ENCODE measurements at places on chromosomes 2 and 18. TPM values are rescaled to one million over a fixed set of nuclear protein-coding genes. Genes with fewer than 3 reads are reported as not detected.
A peak's percentile ranks its signal among the peaks of the same experiment; 100 is the strongest.

- ATAC-seq = no peak
These were observed 366.5 kb upstream of the CRIM1 start for GRCh38 chr2:35989040-35989439.

LYPD1 gene
- total RNA-seq = 1.6 TPM

DNA sequence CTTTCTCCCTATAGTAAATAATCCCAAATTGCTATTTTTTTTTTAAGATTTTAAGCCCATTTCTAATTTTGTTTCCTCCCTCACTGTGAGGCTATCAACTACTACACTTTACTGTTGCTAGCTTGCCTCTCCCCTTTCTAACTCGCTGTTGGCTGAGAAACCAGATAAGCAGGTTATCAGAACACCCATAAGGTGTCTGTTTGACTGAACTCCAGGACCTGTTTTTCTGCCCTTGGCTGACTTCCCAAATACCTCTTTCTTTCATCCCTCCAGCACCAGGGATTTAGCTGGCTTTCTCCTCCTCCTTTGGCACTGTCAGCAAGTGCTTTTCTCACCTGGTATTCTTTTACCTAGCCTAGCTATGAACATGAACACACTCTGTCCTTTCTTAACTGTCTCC, 11.1 kb downstream of the TRAK2 start:
- peak; percentile 98 for ATAC-seq

DNA sequence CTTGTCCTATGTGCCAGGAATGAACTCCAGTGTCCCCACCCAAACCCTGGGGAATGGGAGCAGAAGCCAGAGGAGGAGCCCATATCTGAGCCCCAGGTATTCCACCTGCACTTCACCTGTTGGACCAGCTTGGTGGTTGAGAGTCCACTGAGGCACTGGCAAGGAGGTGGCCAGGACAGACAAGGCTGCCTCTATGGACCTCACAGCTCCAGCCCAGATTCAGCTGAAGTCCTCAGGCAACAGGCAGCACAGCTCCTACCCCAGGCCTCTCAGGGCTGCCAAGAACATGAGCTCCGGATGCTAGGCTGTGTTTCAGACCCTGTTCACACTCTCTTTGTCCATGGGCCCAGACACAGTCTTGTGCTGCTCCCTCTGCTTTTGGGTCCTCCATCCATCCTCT, 2.9 kb upstream of the IL1F10 start:
- no peak for ATAC-seq

DNA sequence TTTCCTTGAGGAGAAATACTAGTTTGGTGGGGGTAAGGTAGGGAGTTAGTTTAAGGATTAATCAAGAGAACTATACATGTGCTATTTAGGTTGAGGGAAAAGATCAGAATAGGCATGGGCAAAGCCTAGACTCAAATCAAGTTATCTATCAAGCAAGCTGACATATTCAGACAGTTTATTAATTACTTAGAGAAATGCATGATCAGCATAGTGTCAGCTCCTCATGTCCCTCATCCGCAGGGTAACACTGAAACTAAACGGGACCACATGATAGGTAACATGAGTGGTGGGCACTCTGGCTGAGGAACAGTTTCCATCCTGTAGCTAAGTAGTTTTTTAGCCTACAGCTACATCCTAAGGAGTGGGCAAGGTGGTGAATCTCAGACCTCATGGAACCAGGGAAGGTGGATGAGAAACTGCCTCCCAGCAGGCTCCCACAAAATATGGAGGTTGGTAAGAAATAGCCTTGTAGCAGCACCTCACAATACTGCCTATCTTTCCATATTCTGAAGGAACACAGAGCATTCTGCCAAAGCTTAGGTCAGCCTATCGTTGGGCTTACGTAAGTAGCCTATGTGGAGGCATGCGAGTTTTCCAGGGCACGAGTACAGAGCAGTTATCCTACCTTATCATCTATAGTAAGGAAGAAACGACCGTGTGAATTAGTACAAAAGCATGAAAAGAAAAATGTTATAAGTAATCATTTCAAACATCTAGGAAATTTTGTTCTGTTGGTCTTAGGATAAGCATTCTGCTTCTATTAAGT, 18.4 kb downstream of the ZC3H6 start:
- no peak for ATAC-seq

DNA sequence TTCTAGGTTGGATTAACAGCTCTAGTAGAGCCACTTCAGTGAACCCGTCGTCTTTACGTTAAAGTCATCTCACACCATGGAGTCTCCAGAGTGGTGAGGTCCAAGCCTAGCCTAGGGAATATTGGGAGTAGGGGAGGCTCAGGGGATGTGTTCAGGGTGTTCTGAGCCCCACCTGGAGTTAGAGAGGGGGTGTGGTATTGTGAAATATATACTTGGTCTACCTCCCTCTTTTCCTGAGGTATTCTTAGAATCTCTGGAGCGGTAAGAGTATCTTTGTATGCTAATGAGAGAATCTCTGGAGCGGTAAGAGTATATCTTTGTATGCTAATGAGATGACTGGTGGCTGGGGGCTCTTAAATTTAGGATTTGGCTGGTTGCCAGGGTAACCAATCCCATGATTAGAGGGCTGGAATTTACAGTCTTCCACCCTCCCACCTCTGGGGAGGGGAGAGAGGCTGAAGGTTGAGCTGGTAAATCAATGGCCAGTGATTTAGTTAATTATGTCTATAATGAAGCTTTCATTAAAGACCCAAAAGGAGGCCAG, 69.5 kb downstream of the INPP4A start:
- ATAC-seq = no peak

DNA sequence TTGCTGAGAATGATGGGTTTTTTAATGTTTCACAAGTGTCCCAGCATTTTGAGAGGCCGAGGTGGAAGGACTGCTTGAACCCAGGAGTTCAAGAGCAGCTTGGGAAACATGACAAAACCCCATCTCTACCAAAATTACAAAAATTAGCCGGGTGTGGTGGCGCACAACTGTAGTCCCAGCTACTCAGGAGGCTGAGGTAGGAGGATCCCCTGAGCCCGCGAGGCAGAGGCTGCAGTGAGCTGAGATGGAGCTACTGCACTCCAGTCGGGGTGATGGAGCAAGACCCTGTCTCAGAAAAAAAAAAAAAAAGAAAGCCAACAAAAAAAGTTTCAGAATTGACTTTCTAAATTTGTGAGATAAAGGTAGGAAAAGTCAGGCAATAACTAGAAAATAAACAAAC, 8.7 kb downstream of the TFCP2L1 start:
- ATAC-seq = no peak

LAMA1 gene
- total RNA-seq = 5.5 TPM

- ATAC-seq = no peak
These were observed 160.4 kb downstream of the ASB1 start for GRCh38 chr2:238586931-238587775.

- no peak for ATAC-seq
These were observed 516.5 kb downstream of the XIRP2 start for GRCh38 chr2:167404627-167405284.

DNA sequence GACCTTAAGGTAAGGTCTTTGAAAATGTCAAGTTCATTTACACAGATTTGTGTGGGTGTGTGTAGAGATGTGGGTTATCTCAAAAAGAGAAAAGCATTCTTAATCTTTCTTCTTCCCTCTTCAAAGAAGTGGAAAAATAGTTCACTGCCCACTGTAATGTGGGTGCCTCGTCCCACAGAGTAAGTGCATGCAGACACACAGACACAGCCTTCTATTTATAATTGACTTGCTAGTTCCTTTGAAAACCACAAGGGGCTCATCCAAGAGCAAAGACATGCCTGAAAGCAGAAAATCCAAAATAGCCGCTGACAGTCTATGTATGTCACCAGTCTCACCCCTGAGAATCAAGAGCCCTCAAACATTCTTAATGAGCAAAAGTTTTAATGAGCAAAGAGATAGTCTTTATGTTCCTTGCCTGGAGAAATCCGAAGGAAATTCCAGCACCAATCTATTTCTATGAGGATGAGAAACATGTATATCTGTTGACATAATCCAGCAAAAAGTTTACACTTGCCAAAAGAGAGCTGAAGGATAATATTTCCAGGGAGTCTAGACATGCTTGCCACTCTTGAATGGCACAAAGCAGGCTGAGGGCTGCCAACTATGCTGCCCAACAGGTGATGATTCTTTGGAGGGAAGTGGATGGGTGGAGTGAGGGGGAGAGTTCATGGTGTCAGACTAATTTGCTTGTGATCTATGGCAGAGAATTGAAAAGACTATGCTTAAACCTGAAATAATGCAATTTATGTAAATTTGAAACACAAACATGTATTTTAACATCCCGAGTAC, 93.9 kb downstream of the ACVR1 start:
- ATAC-seq = no peak

DNA sequence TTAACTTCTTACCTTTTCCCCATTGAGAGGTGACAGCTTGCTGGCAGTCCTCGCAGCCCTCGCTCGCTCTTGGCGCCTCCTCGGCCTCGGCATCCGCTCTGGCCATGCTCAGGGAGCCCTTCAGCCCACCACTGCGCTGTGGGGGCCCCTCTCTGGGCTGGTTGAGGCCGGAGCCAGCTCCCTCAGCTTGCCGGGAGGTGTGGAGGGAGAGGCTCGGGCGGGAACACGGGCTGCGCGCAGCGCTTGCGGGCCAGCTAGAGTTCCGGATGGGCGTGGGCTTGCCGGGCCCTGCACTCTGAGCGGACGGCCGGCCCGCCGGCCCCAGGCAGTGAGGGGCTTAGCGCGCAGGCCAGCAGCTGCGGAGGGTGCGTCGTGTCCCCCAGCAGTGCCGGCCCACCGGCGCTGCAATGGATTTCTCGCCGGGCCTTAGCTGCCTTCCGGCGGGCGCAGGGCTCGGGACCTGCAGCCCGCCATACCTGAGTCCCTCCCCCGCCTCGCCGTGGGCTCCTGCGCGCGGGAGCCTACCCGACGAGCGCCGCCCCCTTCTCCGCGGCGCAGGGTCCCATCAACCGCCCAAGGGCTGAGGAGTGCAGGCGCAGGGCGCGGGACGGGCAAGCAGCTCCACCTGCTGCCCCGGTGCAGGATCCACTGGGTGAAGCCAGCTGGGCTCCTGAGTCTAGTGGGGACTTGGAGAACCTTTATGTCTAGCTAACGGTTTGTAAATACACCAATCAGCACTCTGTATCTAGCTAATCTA, 335.0 kb downstream of the CBLN2 start:
- ATAC-seq = no peak

- ATAC-seq = no peak
These were observed 48.2 kb downstream of the CFAP221 start for GRCh38 chr2:119592436-119592835.

- no peak for ATAC-seq
These were observed 26.3 kb downstream of the IRS1 start for GRCh38 chr2:226773291-226773690.

DNA sequence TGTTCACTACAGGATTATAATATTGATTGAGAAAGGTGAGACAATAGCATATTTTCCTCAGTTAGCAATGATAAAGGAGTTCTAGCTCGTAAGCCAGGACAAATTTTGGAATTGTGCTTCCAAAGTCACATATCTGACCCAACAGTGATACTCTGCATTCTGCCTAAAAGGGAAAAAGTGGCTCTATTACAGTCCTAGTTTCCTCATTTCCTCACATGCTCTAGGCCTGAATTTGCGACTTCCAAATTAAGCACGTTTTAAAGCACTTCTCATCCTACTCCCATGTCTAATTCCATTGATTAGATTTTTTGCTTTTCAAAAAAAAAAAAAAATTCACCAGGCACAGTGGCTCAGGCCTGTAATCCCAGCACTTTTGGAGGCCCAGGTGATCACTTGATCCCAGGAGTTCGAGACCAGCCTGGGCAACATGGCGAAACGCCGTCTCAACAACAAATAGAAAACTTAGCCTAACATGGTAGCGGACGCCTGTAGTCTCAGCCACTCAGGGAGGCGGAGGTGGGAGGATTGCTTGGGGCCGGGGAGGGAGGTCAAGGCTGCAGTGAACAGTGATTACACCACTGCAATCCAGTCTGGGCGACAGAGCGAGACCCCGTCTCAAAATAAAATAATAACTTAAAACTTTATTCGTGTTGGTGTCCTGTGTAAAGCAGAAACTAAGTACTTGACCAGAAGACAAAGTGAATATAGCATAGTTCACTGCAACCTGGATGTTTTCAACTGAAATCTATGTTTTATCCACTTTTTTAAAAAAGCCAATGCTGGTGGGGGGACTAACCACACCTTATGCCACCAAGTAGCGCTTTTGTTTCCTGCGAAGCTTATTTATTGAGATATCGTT, 1.5 kb downstream of the ESCO1 start:
- no peak for ATAC-seq

GRCh38 chr2:184137955-184138354, 460.4 kb upstream of the ZNF804A start:
- ATAC-seq = no peak

DNA sequence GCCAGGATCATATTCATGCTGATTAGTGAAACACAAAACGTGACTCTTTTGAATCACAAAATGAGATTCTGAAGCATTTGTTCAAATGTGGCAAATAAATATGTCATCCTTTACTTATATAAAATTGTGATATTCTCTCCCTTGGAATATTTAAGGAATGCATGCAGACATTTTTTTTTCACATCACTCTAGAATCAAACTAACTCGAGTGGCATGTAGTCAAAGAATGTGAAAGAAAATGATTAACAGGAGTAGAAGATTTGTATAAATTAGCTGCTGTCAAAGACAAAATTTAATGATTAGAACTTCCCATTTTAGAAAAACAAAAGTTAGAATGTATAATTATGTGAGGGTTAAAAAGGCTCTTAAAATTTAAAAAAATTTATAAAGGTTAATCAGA, 721.0 kb upstream of the FAM98A start:
- ATAC-seq = no peak

DNA sequence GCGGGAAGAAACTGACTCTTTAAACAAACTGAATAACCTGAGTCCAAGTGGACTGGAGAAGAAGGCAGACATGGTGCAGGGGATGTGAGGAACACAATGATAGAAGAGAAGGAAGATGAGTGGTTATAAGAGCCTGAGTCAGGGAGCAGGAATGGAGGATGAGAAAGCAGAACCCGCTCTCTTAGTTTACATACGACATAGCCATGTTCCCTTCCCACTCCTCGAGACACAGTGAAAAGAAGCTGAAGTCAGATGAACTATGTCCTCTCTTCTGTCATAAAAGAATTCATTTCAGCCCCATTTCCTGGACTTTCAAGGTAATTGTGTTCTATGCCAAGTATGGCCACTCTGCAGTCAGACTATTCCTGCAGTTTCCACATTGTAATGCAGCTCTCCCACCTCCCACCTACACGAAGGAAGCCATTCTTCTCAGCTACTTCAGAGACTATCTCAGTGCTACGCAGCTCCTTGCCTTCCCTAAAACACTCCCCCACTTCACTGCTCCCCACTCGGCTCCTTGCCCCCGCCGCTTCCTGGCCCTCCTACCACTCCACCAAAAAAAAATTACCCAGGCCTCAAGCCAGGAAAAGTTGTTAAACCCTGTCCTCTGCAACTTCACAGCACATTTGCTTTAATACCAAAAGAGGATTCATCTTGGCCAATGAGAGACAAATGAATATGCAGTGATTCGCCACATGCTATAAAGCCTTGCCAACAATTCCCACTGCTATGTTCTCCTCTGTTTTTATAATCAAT, 323.4 kb upstream of the EPHA4 start:
- ATAC-seq = no peak

PDCL3 gene
- 24.4 TPM for total RNA-seq

DNA sequence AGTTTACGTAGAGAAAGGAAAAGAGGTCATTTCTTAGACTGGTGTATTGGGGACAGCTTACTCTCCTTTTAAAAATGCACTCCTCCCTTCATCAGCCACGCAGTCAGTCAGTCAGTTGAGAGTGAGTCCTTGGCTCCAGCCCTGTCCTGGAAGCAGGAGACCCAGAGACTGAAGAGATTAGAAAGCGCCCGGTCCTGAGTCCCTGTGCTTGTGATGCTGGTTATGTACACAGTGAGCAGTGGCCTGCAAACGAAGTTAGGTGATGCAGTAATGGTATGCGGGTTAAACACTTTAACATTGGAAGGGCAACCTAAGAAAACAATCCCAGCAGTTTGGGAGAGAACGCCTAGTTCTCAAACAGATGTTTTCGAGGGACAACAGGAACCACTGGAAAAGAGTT, 6.3 kb upstream of the ASB1 start:
- no peak for ATAC-seq

CD8B gene
- not detected for total RNA-seq
